Astrocyte (in vitro differentiated cells and primary cell): ENCODE measurements at places on chromosomes 3 and 15. TPM values are rescaled to one million over a fixed set of nuclear protein-coding genes. Genes with fewer than 3 reads are reported as not detected.

The THRB gene
- total RNA-seq, result 6.8 and 8.5 TPM in 2 replicates

The ANKRD34C gene
- total RNA-seq, result 0.05 TPM in 1 of 2 replicates, not detected in the other

The VGLL3 gene
- total RNA-seq, result 53.8 and 63.7 TPM in 2 replicates

The RBMS3 gene
- 32.3 and 33.0 TPM in 2 replicates for total RNA-seq

The SETMAR gene
- 8.4 and 10.9 TPM in 2 replicates for total RNA-seq

The ROBO1 gene
- 71.7 and 94.2 TPM in 2 replicates for total RNA-seq

The ATP10A gene
- 21.1 and 36.6 TPM in 2 replicates for total RNA-seq

DNA sequence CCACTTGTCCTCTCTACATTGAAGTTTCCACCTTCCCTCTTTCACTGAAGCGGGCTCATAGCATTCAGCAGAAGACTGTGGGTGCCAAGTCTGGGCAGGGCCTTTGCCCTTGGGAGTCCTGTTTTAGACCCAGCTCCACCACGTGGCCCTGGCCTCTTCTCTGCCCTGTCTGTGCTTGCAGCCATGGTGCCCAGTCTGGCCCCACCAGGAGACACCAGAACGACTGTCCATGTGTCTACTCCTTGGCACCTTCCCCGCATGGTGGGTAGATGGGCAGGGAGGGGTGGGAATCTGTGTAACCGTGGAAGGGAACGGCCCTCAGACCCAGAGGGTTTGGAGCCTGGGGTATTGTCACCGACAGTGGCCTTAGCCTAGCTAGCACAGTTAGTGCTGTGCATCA lies 17.9 kb upstream of the EMC3 start:
- H3K4me1 ChIP-seq, result peaks cover 9% of the 10 kb centered on the region
- no peak overlapping the region for H3K4me3 ChIP-seq
- no peak for DNase-seq
- H3K27me3 ChIP-seq, result no peaks in the 10 kb centered on the region
- no peak overlapping the region for H3K27ac ChIP-seq

DNA sequence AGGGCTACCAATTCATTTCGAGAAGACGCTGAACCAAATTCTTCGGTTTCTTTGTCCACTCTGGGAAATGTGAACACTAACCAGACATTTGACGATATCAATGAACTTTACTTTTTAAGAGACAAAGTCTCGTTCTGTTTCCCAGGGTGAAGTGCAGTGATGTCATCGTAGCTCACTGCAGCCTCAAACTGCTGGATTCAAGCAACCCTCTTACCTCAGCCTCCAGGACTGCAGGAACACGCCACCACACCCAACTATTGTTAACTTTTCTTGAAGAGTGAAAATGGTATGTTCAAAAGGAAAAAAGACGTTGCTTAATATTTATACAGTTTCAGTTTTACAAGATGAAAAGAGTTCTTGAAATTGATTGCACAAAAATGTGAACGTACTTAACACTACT lies 30.6 kb downstream of the MB21D2 start:
- H3K4me1 ChIP-seq, result peaks cover 75% of the 10 kb centered on the region
- peak; percentile 97 for DNase-seq
- H3K27ac ChIP-seq, result peak overlapping the region; percentile 98
- H3K36me3 ChIP-seq, result no peaks in the 10 kb centered on the region
- H3K4me3 ChIP-seq, result peak overlapping the region; percentile 19

- no peaks in the 10 kb centered on the region for H3K36me3 ChIP-seq
- no peak for DNase-seq
- H3K27me3 ChIP-seq, result no peaks in the 10 kb centered on the region
These were observed 17.9 kb upstream of the ABI3BP start for GRCh38 chr3:101011136-101011535.

DNA sequence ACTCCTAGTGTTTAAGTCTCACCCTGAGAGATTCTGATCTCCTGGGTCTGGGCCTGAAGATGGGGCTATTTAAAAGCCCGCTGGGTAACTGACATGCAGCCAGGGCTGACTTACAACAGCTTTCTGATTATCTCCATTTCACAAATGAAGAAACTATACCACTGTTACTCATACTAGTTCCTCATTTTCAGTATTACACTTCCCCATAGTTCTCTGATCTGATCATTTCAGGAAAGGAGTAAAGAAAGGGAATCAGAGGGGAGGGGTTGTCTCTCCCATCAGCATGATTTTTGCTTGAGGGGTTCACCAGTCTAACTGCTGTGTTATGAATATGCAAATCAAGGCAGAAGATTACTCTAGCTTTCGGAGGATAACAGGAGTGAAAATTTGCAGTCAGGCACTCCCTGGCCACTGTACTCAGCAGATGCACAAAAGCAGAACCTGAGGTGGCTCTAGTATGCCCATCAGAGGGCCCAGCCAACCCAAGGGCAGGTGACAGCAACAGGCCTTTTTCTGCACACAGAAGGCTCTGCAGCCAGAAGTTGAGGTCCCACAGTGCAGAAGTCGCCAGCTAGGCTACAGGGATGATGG lies 59.4 kb downstream of the DAPK2 start:
- H3K36me3 ChIP-seq, result no peaks in the 10 kb centered on the region
- H3K27ac ChIP-seq, result no peak overlapping the region
- no peak overlapping the region for H3K4me3 ChIP-seq

DNA sequence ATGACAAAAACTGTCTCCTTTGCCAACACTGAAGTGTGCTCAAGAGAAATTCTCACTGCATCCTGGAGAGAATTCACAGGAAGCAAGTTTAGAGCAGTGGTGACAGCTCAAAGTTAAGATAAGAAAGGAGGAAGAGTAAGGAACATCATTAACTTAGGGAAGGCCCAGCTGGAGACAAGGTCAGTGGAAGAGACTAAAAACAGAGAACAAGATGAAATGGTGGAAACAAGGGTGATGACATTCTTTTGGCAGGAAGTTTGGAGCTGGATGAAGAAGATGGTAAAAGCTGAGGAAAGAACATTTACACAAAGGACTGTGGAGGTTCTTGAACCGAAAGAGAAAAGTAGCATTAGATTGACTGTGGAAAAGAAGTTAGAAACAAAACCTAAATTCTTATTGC lies 6.7 kb upstream of the SUCLG2 start:
- no peak overlapping the region for H3K27ac ChIP-seq
- no peaks in the 10 kb centered on the region for H3K4me1 ChIP-seq
- no peak for DNase-seq
- H3K27me3 ChIP-seq, result no peaks in the 10 kb centered on the region
- no peaks in the 10 kb centered on the region for H3K36me3 ChIP-seq

- no peaks in the 10 kb centered on the region for H3K4me1 ChIP-seq
- H3K4me3 ChIP-seq, result no peak overlapping the region
- no peak for DNase-seq
- no peak overlapping the region for H3K27ac ChIP-seq
- H3K36me3 ChIP-seq, result peaks cover 17% of the 10 kb centered on the region
These were observed 44.8 kb downstream of the LEO1 start for GRCh38 chr15:51926809-51927208.

DNA sequence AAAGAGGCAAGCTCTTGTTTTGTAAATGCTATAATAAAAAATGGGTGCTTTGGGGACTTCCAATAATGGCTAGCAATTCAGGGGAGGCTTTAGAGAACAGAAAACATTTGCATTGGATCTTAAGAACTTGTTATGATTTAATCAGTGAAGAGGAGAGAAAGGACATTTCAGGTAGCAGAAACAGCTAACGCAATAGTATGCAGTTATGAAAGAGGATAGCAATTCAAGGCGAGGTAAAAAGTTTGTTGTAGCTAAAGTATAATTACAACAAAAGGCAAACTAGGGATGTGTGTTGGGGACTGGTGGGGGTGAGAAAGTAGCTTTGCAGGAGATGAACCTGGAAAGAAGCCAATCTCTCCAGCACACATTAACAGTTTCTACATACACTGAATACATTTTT lies 558.7 kb upstream of the SEMA6D start:
- H3K36me3 ChIP-seq, result no peaks in the 10 kb centered on the region
- no peak overlapping the region for H3K27ac ChIP-seq
- DNase-seq, result no peak
- H3K4me3 ChIP-seq, result no peak overlapping the region

- H3K27me3 ChIP-seq, result no peaks in the 10 kb centered on the region
- no peaks in the 10 kb centered on the region for H3K4me1 ChIP-seq
- no peak overlapping the region for H3K27ac ChIP-seq
These were observed 16.7 kb upstream of the EIF1B start for GRCh38 chr3:40292637-40293349.

DNA sequence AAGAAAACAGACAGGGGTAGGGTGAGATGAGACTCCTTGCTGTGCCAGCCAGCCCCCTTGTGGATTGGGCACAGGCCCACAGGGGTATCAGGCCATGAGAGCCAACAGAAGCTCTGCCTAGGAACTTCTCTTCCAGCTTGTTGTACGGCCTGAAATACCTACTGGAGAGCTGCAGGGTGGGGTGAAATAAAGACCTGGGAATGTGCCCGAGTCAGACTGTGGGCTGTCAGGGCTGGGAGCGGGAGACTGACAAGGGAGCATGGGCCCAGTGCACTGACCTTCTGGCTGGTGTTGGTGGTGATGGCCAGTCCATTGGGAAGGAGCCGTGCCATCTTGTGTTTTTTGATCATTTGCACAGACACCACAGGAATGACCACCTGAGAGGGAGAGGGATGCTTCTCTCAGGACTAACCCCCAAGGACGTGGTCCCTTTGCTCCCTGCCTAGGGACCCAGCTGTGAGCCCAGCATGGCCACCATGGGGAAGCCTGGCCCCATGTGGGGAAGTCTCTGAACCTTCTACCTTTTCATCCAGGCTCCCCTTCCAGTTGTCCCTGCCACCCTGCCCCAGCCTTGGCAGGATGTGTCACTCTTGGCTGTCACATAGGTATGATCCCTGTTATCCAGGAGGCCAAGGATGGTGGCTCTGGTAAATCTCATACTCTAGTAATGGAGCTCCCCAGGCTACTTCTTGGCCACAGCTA lies 30.7 kb downstream of the GRAMD2A start:
- peaks cover 4% of the 10 kb centered on the region for H3K27me3 ChIP-seq
- no peaks in the 10 kb centered on the region for H3K36me3 ChIP-seq
- no peak for DNase-seq
- H3K27ac ChIP-seq, result no peak overlapping the region
- no peak overlapping the region for H3K4me3 ChIP-seq
- peaks cover 11% of the 10 kb centered on the region for H3K4me1 ChIP-seq

DNA sequence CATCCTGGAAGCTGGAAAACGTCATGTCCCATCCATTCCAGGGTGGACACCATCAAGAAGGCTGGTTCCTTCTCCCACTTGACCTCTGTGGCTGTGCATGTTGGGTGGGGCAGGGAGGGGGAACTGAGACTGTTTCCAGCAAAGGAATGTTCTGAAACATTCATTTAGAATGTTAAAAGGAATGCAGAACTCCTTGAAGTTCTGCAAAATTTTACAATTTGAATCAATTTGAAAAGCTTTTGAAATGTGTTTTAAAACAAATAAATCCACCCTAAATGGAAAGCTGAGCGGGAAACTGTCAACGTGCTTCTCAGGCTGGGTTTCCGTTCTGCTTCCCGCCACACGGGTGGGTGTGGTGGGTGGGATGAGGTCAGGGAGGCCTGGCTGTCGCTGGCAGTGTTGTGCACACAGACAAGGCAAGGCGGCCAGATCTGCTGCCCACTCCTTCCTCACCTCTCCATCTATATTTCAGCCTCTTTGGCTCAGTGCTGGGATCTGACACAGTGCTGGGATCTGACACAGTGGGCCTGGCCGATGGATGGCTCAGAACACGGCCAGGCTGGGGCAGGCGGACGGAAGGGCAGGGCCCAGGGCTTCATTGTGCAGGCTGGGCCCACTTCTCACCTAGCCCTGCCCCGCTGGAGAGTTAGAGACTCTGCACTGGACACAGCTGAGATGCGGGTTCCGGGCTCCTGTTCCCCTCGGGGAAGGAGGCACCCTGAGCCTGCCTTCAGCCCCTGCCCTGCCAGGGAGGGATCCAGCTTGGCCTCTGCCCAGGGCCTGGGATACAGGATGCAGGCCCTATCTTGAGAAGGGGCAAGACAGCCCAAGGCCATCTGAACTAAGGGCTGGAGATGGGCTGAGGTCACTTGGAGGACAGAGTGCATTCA lies 110.4 kb downstream of the TMEM266 start:
- no peak overlapping the region for H3K27ac ChIP-seq
- no peaks in the 10 kb centered on the region for H3K4me1 ChIP-seq
- no peaks in the 10 kb centered on the region for H3K36me3 ChIP-seq
- peak; percentile 18 for DNase-seq

- H3K4me3 ChIP-seq, result no peak overlapping the region
- no peak overlapping the region for H3K27ac ChIP-seq
- DNase-seq, result no peak
- no peaks in the 10 kb centered on the region for H3K36me3 ChIP-seq
These were observed 47.4 kb upstream of the OSTN start for GRCh38 chr3:191151653-191152052.

- H3K4me3 ChIP-seq, result no peak overlapping the region
- H3K27me3 ChIP-seq, result peaks cover 62% of the 10 kb centered on the region
These were observed 38.3 kb downstream of the CPN2 start for GRCh38 chr3:194312743-194313281.

DNA sequence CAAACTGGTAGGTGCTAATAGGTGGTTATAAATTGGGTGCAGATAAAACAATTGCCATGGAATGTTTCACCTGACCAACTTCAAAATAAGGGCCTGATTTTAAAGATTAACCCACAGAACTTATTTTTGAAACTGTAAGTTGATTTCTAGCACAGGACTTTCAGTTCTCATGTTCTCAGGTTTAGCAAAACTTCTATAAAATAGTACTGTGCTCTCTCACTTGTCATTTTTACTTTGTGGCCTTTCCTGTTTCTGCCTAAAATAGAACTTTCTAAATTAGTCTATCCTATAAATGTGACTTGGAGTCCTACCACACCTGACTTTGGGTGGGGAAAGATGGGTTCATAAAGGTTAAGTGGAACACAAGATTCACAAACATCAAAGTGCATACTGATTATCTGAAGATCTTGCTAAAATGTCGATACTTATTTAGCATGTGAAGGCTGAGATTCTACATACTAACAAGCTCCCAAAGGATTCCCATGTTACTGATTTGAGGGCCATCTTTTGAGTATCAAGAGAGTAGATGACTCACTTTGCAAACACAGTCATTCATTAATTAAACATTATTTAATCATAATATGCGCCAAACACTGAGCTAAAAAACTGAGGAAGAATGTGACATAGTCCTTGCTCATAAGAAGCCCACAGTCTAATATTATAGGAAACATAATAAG lies 38.6 kb downstream of the BTLA start:
- no peak overlapping the region for H3K27ac ChIP-seq
- H3K4me1 ChIP-seq, result no peaks in the 10 kb centered on the region
- no peak overlapping the region for H3K4me3 ChIP-seq
- no peaks in the 10 kb centered on the region for H3K36me3 ChIP-seq
- H3K27me3 ChIP-seq, result peaks cover 1% of the 10 kb centered on the region

- no peaks in the 10 kb centered on the region for H3K27me3 ChIP-seq
- H3K27ac ChIP-seq, result peak overlapping the region; percentile 52
- peak; percentile 89 for DNase-seq
- peaks cover 6% of the 10 kb centered on the region for H3K4me1 ChIP-seq
These were observed 48.0 kb upstream of the MEX3B start for GRCh38 chr15:82093774-82094211.

- DNase-seq, result no peak
- H3K36me3 ChIP-seq, result no peaks in the 10 kb centered on the region
- H3K27ac ChIP-seq, result no peak overlapping the region
- H3K4me1 ChIP-seq, result no peaks in the 10 kb centered on the region
These were observed 114.1 kb downstream of the DTWD1 start for GRCh38 chr15:49734831-49735508.

- no peak overlapping the region for H3K4me3 ChIP-seq
- H3K27me3 ChIP-seq, result no peaks in the 10 kb centered on the region
- H3K27ac ChIP-seq, result no peak overlapping the region
- no peaks in the 10 kb centered on the region for H3K36me3 ChIP-seq
- peak; percentile 62 for DNase-seq
These were observed 1122.0 kb downstream of the ROBO1 start for GRCh38 chr3:78645628-78646310.
